ENCODE measurements at places on chromosomes 1 and 21.

DNA sequence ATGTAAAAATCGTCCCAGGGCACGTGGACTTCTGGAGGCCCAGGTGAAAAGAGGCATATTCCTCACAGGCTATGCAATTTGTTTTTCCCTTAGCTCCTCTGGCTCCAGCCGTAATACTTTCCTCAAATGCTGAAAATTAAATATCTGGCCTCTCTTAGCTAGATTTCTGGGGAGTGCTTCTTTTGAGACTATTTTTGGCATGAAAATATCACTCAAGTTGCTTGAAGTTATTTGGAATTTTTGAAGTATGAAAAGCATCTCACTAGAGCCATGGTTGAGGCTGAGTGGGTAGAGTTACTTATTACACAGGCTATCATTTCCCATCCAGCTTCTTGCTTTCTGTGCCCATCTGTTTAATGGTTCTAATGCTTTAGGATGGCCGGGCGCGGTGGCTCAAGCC lies 59.7 kb downstream of the MYOM3 start:
- DNase-seq = no peak

- DNase-seq = no peak
Measured at GRCh38 chr1:1914971-1915692, at the start of gene CALML6. Gene CALML6 (plus strand): TSS chr1:1915260. CDS start chr1:1915281, 21 bp downstream.

DNA sequence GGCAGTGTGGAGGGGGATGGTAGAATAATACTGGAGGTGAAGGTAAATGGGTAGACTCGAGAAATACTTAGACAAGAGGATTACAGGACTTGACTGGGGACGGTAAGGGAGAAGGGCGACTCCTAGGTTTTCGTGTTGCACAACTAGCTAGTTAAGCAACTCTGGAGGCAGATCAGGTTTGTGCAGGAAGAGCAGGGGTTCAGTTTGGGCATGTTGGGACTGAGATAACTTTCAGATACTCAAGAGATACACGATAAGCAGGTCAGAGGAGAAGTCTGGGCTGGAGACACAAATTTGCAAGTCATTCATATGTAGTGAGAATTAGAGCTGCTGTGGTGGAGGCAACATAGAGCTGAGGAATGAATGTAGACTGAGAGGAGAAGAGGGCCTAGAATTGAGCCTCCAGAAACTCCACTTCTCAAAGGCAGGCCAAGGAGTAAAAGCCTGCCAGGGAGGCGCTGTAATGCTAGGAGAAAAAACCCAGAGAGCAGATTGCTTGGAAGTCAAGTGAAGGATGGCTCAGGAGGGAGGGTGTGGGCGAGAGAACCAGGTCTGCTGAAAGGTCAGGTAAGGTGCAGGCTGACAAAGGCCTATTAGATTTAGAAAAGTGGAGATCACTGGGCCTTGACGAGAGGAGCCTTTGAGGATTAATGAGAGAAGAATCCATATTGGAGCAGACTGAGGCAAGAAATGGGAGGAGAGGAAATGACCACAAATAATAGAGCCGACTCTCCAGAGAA lies 20.8 kb downstream of the MAB21L3 start:
- DNase-seq = peak; percentile 13

GRCh38 chr1:227996187-227996950 lies 10.4 kb upstream of the WNT3A start:
- no peak for DNase-seq

DNA sequence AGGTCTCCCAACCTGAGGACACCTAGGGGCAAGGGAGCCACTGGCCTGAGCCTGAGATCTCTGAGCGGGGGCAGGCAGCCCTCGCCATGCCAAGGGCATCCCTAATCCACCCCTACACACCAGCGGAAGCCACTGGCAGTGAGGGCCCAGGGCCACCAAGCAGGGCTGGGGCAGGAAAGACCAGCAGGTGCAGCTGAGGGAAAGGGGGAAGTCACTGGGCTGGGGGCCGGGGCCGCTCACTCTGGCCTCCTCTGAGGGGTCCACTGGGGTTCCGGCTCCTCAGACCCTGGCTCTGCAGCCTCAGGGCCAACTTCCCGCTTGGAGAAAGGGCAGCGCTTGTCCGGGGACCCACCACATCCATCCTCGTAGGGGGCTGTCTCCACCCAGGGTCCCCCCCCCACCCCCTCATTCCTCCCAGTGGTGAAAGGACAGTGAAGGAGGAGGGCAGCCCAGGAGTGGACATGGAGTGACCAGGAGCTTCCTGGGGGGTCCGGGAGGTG lies 42.5 kb upstream of the ACTRT2 start:
- DNase-seq = no peak

DNA sequence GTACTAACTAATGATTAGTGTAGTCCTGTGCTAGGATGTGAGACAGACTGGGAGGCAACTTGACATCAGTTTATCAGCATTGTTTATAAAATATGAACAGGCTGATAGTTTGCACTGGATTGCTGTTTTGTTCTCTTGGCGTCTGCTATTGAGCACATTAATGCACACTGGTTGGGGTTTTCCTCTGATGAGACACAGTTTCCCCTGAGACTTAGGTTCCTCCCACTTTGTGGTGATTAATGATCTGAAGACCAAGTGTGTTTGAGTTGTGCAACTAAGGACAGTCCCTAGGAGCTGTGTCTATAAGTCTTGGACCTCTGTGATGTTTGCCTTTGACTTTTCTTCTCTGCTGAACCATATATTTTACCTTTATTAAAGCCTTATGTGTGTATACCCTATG lies 1015.4 kb downstream of the AMY1C start:
- DNase-seq = no peak

GRCh38 chr1:203744075-203744972 lies 20.7 kb upstream of the LAX1 start:
- DNase-seq = no peak

DNA sequence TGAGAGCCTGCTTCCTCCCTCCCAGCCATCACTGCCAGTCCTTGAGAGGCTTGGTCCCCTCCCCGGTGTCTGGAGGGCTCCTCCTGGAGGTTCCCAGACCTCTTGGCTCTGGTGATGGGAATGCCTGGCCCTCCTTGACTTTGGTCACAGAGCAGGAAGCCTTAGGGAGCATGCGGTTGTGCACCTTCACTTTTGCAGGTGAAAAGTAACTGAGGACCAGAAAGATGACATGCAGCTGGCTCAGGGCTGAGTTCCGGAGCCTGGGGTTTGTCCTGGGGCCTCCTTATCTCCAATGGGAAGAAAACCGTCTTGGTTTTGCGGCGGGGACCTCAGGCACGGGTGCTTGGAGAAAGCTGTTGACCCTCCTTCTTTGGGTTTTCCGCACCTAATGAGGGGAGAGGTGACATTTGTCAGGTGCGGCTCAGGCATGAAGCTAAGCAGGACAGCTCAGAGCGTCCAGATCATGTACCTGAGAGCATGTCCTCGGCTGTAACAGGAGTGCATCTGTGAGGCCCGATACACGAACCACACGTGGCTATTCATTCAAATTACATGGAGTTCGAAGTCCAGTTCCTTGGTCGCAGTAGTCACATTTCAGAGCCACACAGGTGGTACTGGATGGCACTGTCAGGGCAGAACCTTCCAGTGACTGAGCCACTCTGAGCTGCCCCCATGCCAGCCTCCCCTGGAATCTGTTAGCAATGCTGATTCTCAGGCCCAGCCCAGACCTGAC lies 608 bp upstream of the MX2 start:
- no peak for DNase-seq
